ENCODE measurements at places on chromosomes 2 and 18. TPM values are rescaled to one million over a fixed set of nuclear protein-coding genes. Genes with fewer than 3 reads are reported as not detected.

GRCh38 chr2:241534701-241535375, 23.7 kb upstream of the BOK start:
- no peak for DNase-seq

DNA sequence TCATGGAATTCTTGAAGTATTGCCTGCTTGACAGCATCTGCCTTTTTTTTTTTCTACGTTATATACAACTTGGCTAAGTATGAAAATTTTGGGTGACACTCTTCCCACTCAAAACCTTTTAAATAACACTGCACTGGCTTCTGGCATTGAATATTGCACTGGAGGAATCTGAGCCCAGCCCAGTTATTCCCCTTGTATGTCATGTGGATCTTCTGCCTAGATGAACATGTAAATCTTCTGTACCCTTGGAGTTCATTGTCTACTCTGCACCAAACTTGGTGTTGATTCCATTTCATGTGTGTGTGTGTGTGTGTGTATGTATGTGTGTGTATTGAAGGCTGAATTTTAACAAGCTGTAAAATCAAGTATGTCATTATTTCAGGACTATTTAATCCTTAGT, 59.4 kb downstream of the NAPG start:
- DNase-seq = no peak

DNA sequence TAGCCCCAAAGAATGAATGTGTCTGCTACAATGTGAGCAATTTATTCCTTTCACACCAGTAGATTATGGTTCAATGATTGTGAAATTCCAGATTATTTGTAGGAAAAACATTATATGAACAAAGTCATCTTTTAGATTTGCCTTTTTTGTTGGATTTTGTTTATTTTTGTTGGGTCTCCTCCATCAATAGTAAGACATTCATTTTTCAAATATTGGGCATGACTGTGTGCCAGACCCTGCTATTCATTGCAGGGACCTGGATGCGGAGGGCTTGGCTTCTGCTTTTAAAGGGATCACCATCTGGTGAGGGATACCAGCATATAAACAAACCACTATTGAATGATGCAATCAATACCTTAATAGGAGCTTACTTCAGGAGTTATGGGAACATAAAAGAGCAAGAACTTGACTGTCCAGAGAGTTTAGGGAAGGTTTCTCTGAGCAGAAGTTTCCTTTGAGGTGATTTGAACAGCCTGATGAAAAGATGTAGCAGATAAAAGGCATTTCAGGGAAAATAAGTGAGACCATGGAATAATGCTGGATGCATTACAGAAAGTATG, 486.7 kb downstream of the EPHA4 start:
- no peak for DNase-seq

- DNase-seq = no peak
Measured at GRCh38 chr2:132677661-132678060, 7.7 kb upstream of the LYPD1 start.

DNA sequence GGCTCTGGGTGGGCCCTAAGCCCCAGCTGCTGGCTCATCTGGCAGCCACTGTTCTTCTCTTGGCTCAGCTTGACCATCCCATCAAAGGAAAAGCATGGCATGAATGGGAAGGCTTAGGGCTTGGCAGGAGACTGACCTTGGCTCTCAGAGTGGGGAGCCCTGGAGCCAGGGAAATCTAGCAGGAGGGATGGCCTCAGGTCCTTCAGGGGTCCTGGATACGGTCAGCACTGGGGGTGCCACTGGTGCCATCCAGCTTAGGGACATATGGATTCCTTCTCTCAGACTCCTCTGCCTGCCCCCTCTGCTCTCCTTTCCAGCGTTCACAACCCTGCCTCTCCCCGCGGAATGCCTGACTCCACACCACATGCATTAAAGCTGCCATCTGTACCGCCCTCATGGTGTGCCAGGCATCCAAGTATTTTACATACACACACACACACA, 165.5 kb upstream of the HAAO start:
- DNase-seq = no peak

DNA sequence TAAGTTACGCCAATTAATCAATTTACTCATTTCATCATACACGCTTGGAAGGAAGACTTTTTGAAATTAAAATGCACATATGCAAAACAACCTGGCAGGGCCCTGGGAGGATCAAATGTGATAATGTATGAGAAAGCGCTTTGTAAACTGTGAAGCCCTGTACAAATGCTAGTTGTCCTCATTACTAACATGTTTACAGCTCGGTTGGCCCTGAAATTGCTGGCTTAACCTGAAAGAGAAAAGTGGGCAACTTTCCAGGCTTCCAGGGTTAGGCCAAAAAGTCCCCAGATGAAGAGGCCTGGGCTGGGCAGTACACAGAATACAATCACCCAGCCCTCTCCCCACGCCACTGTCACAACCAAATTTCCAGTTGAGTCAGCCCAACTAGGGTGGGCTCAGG, 60.2 kb downstream of the DNMT3A start:
- no peak for DNase-seq

GRCh38 chr2:12543978-12544558, 172.7 kb upstream of the TRIB2 start:
- DNase-seq = no peak

DNA sequence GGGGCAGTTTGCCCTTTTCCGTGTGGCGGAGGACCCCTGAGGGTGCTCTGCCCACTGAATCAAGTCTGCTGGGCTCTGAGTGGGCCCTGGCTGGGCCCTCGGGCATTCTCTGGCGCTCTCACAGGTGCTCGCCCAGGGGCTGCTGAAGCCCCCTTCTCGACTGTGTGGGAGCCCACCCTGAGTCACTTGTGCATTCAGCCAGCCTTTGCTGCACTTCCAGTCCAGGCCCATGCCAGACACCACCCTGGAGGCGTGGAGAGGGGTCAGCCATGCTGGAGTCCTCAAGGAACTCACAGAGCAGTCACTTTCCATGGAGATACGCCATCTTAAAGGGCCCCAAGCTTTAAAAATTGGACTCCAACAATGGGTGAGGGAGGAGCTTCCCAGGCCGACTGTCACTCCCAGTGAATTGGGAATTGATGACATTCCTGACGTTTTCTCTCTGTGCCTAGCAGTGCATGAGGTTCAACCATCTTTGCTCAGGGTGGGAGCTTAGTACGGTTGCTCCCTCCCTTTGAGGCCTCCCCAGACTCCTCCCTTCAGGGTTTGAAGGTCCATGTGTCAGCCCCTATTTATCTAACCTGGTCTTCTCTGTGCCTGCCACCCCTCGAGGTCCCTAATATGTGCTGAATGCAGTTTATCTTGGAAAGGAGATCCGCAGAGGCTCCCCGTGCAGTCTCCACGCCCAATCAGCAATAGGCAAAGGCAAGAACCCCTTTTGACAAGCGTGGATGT, 71.8 kb upstream of the HS6ST1 start:
- no peak for DNase-seq

GRCh38 chr2:102522890-102523289, 49.9 kb downstream of the SLC9A4 start:
- no peak for DNase-seq

DNA sequence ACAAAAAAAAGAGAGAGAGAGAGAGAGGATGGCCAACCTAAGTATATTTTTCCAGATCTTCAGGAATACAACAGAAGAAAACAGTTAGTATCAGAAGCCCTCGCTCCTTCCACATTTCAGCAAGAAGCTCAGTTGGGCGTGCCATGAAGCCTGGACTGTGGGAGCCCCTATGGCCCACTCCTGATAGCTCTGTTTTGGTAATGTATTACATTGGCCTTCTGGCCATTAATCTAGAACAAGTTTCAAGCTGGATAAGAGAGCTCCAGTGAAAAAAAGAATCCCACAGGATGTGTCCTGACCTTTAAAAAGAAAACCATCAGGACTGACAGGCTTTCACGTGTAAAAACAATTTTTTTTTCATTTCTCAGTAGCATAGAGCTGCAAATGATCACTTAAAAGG, 197.9 kb downstream of the ICOS start:
- no peak for DNase-seq

DNA sequence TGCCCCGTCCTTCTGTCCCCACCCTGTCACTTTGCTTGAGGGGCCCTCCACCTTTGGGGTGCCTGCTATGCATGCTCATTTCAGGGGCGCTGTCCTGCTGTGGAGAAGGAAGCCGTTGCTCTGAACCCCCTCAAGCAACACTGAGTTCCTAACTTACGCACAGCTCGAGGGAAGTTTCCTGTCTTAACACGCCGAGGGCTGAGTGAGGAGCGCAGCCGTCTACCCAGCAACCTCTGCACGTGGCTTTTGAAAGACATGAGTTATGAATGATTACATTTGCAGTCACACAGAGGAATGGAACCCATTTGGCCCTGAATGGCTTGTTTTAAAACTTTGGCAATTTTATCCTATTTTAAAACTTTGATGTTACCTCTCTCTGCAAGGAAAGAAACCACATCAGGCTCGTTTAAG, 14.0 kb downstream of the RAMP1 start:
- no peak for DNase-seq

DNA sequence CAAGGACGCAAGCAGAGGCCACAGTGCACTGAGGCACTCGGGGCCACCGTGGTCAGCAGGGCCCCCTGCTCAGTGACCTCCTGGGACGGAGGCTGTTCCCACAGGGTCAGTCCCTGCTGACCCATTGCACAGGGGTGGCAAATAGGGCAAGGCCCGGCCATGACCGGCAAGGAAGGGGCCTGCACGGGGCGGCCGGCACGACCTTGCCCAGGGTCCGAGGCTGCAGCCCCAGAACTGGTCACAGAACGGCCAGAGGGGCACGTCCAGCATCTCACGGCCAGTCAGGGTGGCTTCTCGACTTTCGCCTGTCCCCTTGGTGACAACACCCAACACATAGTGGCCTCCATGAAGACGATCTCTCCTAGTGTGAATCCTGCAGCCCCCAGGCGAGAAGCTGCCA, 27.6 kb upstream of the OTOS start:
- no peak for DNase-seq

The ACTR2 gene
- total RNA-seq = 389 TPM

The DNAJC5G gene
- not detected for total RNA-seq

The CXCR2 gene
- 0.49 TPM for total RNA-seq

The OTOF gene
- total RNA-seq = 0.13 TPM

The GFPT1 gene
- total RNA-seq = 52.8 TPM

The UGT1A4 gene
- total RNA-seq = not detected

The STARD6 gene
- 0.54 TPM for total RNA-seq

The SP9 gene
- 0.31 TPM for total RNA-seq

Data from endothelial cell (in vitro differentiated cells).